ENCODE measurements at places on chromosomes 2 and 18.

- peak; percentile 79 for DNase-seq
Observed at GRCh38 chr18:5295231-5295920, at the start of gene ZBTB14. Gene ZBTB14, minus strand, starts transcription at chr18:5295726. Its CDS starts 2,480 bp downstream, at chr18:5293246.

DNA sequence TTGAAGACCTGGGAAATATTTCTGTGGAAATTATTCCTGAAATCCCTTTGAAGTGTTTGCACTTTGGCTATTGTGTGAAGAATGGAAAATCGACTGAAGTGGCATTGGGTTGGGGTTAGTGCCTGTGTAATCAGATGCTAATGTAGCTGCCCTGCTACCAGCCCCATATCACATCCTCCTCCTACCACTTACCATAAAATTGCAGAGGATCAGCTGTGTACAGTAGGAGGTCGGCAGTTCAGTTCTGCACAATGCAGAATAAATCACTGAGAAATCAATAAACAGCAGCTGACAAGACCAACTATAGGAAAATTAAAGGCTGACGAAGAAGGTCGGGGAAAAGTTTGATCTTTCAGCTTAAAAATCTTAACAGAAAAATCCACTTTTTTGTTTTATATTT lies 440.9 kb downstream of the PTPRM start:
- no peak for DNase-seq

DNA sequence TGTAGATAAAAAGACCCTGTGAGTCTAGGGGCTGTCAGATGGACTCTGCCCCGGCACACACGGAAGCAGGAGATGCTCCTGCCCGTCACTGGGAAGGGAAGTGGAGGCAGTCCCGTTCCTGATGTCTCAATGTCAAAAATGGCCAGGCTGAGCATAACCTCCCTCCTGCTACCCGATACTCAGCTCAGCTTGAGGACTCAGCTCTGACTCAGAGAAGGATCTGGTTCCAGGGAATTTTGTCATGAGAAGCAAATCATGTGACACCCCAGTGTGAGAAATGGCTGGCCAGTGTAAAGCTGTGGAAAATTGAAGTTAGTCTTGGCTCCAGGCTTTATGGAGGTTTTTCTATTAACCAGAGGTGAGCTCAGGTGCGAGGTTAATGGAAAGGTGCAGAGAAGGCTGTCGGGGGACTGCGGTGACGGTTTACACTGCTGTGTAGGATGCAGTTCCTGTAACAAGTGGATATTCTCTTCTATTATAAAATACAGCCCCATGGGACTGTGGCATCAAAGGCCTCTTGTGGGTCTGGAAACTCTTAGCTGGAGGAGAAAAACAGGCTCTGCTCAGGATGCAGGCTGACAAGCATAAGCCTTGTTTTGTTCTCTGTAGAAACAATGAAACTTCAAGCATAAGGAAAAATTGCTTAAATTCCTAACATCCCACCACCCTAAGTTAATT lies 24.7 kb upstream of the AGAP1 start:
- DNase-seq, result no peak

- no peak for DNase-seq
Observed at GRCh38 chr2:85545780-85546240, 6.8 kb downstream of the MAT2A start.

DNA sequence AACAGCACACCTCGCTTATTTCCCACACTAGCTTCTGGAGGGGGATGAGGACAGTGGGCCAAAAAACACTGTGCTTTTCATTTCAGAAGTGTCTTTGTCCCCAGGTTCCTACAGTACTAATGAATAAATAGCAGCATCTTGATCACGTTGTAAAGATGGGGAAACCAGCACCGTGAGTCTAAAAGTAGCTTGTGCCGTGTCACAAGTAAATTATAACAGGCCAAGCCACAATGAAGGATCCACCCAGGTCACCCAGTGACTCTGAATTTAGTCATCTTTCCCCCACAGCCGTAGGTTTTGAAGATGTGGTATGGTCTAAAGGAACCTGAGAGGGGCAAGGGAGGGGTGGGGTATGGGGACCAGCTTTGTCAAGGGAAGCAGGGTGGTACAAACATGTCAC lies 8.8 kb downstream of the FZD7 start:
- DNase-seq, result no peak

GRCh38 chr2:231604101-231604684 lies 11.5 kb downstream of the TEX44 start:
- no peak for DNase-seq

DNA sequence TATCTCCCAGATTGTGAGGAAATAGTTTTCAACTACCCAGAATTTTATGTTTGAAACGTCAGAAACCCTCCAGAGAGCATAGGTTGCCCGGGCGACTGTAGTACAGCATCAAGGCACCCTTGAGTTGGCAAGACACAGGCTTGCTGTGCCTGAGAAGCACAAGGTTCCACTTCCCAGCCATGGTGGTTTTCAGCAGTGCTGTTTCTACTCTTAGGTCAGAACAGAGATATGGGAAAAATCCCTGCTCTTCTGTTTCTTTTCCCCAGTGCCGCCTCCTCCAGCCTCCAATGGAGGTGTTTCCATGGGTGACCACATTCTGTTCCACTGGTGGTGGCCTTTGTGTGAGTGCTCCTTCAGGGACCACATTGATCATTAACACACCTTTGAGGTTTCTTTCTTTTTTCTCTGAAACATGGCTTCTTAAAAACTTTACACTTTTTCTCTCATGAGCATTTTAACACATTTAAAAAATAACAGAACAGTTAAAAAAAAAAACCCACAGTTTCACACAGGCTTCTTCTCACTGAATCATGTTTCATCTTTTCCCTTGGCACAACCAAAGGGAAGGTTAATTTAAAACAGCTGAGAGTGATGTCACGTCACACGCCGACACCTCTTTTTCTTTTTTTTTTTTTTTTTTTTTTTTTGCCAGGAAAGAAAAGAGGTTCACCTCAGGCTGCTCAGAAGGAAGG lies 229.3 kb upstream of the HDAC4 start:
- no peak for DNase-seq

DNA sequence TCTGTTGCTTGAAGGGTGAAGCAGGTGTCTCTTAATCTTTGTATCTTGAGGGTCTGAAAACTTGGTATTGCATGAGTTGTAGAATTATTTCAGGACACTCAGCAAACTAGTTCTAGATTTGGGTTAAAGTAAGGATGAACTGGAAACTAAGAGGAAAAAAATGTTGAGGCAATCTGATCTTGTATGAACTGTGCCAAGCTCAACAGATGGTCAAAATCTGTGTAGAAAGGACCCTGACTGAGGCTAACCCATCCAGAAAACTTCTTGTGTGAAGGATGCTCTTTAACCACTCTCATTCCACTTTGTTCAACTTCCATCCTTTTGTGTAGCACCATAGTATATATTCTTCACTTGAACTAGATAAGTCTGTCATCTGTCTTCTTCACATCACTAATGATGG lies 861.7 kb downstream of the SLC4A3 start:
- no peak for DNase-seq
